ENCODE measurements at places on chromosomes 7 and 10.

DNA sequence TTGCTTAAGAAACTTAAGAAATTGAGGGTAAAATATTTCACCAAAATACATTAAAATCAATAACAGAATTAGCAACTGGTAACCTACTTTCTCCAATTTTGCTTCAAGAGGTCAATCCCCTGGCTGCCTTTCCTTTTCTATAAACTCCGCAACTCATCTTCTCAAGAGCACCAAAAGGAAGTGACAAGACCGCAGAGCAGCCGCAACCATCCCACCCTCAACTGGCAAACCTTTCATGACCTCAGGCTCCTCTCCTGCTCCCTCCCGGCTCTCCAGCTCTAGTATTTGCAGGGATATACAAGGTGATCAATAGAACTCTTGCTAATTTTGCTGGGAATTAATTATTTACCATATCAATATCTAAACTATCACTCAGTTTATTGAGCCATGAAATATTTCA is 88.9 kb downstream of the ATE1 start:
- no peak for DNase-seq

GRCh38 chr10:19579761-19580545 is 236.3 kb upstream of the PLXDC2 start:
- DNase-seq = no peak

GRCh38 chr10:124068929-124069328 is 24.5 kb downstream of the CHST15 start:
- DNase-seq = no peak

DNA sequence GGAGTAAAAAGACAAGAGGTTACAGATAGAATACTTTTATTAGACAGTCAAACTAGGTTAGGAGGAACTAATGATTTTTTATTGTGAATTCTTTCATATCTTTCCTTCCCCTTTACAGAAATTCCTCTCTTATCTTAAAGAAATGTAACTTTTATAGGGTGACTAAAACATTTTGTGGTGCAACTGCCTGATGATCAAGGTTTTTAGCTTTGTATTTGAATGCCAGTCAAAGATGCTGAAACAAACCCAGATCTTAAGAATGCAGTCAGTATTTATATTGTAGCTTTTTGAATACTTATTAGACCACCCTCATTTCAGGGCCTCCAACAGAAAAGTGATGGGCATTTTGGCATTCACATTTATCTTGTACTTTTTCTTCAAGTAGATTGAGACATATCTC is 27.4 kb downstream of the TAX1BP1 start:
- DNase-seq = no peak

- DNase-seq = no peak
Observed at GRCh38 chr10:103823706-103824272, 31.6 kb downstream of the SH3PXD2A start.

DNA sequence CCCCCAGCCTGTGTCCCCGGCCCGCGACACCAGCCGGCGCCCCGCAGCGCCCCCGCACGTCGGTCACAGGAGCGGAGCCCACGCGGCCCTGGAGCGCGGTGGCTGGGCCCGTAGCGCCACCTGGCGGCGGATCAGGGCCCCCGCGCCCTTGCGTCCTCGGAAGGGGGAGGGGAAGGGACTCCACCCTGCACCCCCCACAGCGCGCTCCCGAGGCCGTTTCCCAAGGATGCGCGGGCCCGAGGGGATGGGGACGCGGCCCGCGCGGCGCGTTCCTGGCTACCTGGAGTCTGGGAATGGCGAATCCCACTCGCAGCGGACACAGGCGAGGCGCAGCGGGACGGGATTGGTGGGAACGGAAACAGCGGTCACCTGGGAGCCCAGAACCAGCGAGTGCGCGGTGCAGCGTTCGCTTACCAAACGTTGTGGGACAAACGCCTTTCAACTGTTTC is 23.8 kb upstream of the MKI67 start:
- DNase-seq = no peak

DNA sequence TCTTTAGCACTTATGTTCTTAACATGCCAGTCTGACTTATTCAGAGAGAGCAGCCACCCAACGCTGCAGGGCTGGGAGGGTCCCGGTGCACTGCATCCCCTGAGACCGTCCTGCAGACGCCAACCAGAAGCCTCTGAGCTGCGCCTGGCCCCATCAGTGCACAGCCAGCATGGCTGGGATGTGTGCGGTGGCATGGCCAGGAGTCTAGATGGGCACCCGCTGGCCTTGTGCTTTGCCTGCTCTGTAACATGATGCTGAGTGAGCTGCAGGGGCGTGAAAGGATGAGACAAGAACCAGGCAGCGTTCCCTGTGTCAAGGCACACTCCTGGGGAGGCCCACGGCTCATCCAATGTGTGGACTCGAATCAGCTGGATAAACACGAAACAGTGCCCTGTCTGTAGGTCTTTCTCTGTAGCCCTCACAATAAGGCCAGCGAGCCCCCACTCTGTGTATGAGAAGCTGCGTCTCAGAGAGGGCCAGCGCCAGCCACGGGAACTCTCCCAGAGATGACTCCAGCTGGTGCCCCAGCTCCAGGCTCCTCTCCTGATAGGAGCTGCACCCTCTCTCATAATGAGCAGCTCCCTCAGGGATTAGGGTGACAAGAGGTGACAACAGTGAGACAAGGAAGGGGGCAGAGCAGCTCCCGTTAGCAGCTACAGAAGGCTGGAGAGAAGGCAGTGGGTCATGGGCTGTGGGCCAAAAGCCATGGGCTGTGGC is 96.8 kb downstream of the TNS3 start:
- no peak for DNase-seq
